ENCODE measurements at places on chromosomes 6 and 20. TPM values are rescaled to one million over a fixed set of nuclear protein-coding genes. Genes with fewer than 3 reads are reported as not detected.

TREML1 gene
- not detected for polyA plus RNA-seq

CSNK2A1 gene
- polyA plus RNA-seq, result 136 TPM

SLCO4A1 gene
- polyA plus RNA-seq, result 0.09 TPM

- DNase-seq, result no peak
These were observed 125.9 kb downstream of the OGFRL1 start for GRCh38 chr6:71414486-71414885.

GRCh38 chr20:33914919-33915318 lies 78.8 kb upstream of the RALY start:
- peak; percentile 63 for DNase-seq

All from AG04450 (cell line).